ENCODE measurements at places on chromosomes 1 and 21. TPM values are rescaled to one million over a fixed set of nuclear protein-coding genes. Genes with fewer than 3 reads are reported as not detected.

GRCh38 chr21:42203936-42204335 is 15.0 kb upstream of the ABCG1 start:
- no peak for DNase-seq

GRCh38 chr1:83689921-83690868 is 308.7 kb downstream of the TTLL7 start:
- no peak for DNase-seq

The ZMYND12 gene
- total RNA-seq = 0.42 TPM

DNA sequence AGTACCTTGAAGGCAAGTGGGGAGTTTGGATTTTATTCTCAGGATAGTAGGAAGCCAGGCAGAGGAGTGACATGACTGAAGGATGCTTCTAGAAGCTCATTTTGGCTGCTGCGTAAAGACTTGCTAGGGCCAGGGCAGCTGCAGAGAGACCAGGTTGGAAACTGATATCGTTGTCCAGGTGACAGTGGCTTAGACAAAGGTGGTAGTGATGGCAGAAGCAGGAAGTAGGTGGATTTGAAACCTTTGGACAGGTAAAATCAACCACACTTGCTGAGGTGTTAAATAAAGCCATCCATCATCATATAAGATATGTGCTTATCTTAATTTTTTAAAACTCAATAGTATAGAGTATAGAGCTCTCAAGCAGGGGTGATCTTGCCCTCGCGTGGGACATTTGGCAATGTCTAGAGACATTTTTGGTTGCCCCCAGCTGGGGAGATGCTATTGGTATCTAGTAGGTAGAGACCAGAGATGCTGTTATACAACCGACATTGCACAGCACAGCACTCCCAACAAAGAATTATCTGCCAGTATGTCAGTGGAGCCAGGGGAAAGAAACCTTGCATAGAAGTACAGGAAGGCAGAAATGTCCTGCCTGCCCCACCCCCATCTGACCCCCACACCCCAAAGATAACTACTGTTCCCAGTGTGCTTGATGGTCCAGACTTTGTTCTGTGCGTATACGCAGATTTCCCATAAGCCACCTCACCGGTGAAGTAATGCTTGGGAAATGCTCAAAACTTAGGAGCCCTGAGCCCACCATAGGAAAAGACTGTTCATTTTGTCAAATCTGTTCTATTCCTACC is 31.1 kb downstream of the TMEM51 start:
- no peak for DNase-seq

The PLA2G4A gene
- total RNA-seq = 0.39 TPM

GRCh38 chr1:150162862-150163706 is 13.4 kb downstream of the PLEKHO1 start:
- DNase-seq = peak; percentile 96

The NIT1 gene
- 39.0 TPM for total RNA-seq

The LCE1D gene
- not detected for total RNA-seq

DNA sequence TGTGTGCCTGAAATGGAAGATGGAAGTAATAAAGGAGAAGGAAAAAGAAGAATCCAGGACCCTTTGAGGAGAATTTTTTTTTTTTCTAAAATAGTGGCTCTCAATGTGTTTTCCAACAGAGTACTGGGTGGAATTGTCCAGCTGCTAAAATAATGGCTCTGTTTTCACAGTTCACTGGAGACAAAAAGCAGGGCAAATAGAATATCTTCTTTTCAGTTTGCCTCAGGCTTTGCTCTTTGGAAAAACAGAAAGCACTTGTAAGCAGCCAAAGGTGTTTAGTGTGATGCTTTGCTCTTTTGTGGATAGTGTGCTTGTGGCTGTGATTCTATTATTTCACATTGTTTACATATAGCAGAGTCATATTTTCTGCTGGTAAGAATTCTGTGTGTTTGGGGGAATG is 77.4 kb upstream of the MROH9 start:
- no peak for DNase-seq

The TCEA3 gene
- 0.29 TPM for total RNA-seq

DNA sequence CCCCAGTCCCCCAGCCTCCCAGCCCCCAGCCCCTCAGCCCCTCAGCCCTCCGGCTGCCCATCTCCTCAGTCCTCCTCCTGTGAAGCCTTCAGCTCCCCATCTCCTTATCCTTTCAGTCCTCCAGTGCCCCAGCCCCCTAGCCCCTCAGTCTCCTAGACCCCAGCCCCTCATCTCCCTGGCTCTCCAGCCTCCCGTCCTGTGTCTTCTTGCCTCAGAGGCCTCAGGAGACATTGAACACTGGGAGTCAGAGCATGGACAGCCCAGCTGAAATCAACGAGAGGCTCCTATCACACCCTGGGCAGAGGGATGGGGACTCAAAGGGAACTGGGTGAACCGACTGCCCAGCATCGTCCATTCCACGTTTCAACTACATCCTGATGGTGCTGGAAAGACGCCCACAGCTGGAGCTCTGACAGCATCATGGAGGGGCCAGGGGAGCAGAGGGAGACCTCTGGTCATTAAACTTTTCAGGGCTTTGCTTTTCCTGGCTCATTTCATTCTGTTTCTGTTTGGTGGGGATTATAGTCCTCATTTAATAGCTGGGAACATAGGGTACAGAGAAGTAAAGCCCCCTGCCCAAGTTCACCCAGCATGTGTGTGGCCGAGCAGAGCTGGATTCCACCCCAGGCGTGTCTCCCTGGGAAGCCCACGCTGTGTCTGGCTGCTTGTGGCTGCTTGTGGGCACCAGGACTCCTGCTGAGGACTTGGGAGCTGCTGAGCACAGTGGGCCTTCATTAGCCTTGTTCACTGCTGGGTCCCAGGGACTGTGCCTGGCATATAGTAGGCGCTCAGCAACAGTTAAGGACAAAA is 396.7 kb downstream of the PTPRU start:
- peak; percentile 20 for DNase-seq

DNA sequence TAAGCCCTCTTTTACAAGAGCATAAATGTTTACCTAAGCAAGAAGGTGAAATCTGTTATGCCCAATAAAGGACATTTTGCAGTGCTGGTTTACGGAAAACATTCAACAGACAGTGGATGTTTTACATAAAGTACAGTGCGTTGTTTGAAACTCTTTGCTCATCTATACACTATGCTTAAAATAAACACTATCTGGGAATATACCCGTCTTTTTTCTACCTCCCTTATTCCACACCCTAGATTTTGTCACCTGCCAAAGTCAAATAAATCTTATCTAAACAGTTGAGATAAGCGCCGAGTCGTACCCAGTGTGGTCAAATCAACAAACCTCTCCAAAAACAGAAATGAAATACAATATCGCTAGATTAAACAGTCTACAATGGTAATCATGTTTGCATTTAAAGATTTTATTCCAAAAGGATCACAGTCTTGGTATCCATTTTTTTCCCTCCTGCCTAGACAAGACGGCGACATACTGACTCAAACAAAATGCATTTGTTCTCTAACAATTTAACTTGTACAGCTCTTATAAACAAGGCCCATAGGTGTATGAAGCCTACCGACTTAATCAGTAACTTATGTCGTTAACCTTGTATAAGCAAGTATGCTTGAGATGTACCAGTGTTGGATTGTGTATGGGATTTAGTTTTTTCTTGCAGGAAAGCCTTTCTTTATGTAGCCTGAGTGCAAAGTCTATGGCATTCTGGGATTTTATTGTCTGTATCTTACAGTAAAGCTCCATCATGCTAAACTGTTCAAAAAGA is 189.1 kb downstream of the FMN2 start:
- DNase-seq = no peak

DNA sequence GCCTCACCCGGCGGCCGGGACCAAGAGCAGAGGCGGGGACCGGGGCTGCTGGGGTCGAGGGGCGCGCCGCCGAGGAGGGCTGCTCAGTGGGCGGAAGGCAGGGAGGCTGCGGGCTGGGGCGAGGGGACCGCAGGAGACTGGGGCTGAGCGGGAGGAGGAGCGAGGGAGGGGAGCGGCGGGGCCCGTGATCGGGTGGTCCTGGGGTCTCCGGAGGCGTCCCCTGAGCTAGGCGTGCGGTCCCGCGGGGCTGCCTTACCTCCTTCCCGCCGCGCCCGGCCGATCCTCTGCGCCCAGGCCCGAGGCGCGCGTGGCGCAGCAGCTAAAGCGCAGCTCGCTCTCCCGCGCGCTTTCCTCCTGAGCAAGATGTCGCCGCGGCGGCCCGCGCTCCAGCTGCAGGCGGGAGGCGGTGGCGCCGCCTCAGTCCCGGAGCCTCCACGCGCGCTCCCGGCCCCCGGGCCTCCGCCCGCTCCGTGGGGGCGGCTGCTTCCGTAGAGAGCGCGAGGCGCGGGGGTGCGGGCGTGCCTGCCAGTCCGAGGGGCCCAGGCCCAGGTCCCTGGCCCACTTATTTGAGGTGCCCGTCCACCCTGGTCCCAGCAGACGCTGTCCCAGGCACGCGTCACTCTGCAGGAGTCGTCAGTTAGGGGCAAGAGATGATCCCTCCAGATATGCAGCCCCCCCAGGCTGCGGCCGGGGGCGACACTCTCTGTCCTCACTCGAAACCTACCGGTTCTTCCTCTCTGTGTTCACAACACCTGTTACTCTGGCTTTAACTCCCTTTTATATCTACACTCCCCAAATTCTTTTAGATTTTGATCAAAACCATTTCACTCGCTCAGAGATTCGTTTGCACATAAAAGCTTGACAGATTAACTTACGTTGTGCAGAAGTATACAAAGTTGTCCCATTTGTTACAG is at the start of gene CCSAP:
TSS of gene CCSAP (minus strand) at position 392 of the 914 bp plus-strand sequence. CDS start 582 bp downstream, outside the sequence.
- peak; percentile 60 for DNase-seq

The FALEC gene
- not detected for total RNA-seq

- DNase-seq = peak; percentile 39
Observed at GRCh38 chr1:14590411-14591180, 7.9 kb upstream of the KAZN start.

DNA sequence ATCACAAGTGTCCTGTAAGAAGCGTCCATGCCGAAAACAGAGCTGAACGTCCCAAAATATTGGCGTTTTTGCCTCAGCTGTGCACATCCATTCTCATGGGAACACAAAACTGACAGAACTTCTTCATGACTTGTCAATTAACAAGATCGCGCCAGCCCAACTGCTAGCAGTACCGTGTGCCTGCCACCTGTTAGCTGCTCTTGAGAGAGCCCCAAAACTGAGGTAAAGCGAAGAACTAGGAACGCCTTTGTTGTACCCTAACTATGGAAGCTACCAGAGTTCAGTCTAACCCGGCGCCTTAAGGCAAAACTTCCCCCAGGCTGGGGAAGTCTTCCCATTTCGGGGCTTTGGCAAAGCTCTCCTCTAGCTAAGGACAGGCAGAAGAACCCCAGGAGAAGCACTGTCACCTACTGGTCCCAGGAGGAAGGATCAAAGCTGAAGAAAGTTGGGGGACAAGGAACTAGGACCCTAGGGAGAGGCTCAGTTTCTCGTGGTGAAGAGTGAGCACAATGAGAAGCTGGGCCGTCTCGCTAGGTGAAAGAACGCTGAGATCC is 719 bp downstream of the EYA3 start:
- no peak for DNase-seq

The KRTAP7-1 gene
- not detected for total RNA-seq

GRCh38 chr1:42963378-42964043 is 4.8 kb upstream of the SLC2A1 start:
- DNase-seq = no peak
